ENCODE measurements at places on chromosomes 4 and X. TPM values are rescaled to one million over a fixed set of nuclear protein-coding genes. Genes with fewer than 3 reads are reported as not detected.
A peak's percentile ranks its signal among the peaks of the same experiment; 100 is the strongest.

GRCh38 chrX:34903316-34903715 is 39.3 kb upstream of the FAM47B start:
- peak; percentile 39 for DNase-seq

DNA sequence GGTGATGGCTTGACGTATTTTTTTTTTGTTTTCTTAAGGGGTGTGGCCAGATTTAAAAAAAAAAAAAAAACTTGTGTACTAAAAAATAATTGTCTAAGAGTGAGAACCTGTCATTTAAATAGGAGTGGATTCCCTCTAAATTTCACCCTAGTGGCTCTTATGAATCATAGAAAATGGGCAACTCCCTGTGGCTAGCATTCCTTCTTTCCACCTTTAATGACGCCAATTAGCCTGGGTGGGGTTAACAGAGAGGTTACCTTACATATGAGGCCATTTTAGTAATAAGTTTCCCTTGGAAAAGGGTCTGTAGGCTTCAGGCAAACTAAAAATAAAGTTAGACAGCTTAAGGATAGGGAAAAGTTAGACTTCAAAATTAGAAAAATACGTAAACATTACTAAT is 223.5 kb upstream of the FAM241A start:
- no peak for DNase-seq

GRCh38 chr4:2908686-2909085 is 54.5 kb downstream of the NOP14 start:
- no peak for DNase-seq

DNA sequence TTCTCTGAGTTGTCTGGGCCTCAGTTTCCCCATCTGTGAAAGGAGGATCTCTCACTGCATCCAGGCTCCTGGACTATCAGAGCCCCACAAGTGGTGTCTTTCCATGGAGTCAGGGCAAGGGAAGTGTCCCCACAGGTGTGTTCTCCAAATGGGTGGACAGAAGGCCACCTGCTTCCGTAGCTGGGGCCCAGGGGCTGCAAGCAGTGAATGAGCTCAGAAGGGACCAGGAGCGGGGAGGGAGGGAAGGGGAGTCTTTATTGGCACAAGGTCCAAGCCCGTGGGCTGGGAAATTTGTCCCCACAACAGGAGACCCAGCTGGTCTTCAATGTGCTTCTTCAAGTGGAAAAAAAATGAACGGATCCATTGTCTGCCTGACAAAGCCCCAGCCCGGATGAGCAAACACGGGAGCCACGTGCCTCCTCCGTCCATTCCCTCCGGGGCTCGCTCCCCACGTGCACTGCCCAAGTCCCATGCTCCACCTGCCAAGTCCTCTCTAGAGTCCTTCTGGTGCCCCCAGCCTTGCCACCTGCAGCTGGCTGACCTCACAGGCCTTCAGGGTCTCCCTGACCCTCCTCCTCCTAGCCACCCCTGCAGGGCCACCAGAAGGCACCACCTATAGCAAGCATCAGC is 72.0 kb downstream of the JAKMIP1 start:
- DNase-seq = no peak

DNA sequence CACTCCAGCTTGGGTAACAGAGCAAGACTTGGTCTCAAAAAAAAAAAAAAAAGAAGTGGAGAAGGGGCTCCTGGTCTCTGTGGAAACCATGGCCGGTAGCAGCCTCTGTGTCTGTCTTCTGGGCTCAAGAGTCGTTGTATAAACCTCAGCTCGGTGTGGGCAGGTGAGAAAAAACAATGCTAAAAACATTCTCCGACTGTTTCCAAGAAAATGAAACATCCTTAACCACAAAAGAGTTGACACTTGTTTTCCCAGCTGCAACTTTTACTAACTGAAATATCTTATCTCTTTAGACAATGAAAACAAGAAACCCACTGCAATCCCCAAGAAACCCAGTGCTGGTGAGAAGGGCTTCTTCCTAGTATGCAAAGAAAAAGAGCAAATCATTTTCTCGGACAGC is 26.2 kb downstream of the CD99 start:
- no peak for DNase-seq

Gene NAA11
- not detected for total RNA-seq

Gene UGT2A3
- total RNA-seq = not detected

Gene ADGRL3
- not detected for total RNA-seq

- no peak for DNase-seq
These were observed 63.9 kb upstream of the TRIM2 start for GRCh38 chr4:153140294-153140693.

DNA sequence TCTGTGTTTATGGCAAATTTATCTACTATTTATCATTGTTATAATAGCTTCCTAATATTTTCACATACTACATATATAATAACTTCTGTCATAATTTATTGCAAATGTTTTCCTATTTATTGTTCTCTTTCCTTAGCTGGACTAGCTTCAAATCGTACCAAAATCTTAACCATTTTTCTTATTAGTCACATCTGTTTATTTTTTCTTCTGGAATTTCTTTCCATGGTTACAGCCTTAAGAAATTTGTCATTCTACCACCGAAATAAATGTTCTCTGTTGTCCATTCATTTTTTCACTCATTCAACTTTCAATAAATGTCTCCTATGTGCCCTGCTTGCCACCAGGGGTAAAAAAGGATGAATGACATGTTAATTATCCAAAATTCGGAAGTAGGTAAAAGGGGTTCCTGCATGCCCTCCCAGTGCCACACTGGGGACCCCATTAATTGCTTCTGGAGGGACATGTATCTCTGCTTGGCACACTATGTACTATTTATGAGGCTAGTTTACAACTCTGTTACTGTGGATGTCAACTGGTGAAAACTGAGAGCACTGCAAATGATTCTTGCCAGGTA is 182.1 kb downstream of the SH3KBP1 start:
- DNase-seq = peak; percentile 51

DNA sequence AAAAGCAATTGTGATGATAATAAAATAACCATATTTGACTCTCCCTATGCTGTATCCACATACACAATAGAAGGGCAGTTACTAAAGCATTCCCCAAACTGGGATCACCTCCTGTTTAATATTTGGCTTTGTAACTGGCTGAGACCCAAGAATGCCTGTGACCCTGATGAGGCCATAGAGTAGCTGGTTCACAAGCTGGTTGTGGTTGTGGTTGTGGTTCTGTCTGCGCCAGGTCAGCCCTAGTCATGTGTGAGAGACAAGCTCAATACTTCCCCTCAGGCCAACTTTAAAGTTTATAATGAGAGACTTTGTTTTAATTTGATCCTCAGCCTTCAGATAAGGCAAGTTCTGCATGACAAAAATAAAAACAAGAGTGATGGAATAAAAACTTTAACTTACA is 209.9 kb downstream of the PARM1 start:
- DNase-seq = peak; percentile 11

DNA sequence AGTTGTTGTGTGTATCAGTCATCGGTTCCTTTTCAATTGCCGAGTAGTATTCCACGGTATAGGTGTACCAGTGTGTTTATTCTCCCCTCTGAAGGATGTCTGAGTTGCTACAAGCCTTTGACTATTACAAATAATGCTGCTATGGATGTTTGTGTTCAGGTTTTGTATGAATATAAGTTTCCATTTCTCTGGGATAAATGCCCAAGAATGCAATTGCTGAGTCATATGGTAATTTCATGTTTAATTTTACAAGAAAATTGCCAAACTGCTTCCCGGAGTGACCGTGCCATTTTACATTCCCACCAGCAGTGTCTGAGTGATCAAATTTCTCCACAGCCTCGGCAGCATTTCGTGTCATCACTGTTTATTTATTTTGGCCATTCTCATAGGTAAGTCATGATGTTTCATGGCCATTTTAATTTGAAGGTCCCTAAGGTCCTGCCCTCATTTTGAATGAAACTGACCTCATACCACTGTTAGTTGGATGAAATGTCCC is 73.9 kb downstream of the IRF2 start:
- DNase-seq = peak; percentile 89

- no peak for DNase-seq
These were observed 19.0 kb downstream of the SPRY1 start for GRCh38 chr4:123415576-123415975.

DNA sequence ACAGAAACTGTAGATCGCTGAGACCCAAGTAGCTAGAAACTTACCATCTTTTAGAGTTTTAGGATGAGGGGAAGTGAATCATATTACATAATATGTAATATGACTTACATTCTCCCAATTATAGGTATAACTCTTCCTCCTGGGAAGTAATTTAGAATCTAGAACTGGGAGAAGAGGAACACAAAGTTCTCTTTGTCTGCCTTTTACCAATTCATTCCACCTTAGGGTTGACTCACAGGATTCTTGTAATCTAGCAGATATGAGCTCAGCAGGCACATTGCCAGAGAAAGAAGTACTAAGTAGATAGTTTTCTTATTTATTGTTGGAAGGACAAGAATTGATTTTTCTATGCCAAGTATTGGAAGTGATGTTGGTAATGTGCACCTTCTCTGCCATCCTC is 58.0 kb upstream of the CCSER1 start:
- no peak for DNase-seq

DNA sequence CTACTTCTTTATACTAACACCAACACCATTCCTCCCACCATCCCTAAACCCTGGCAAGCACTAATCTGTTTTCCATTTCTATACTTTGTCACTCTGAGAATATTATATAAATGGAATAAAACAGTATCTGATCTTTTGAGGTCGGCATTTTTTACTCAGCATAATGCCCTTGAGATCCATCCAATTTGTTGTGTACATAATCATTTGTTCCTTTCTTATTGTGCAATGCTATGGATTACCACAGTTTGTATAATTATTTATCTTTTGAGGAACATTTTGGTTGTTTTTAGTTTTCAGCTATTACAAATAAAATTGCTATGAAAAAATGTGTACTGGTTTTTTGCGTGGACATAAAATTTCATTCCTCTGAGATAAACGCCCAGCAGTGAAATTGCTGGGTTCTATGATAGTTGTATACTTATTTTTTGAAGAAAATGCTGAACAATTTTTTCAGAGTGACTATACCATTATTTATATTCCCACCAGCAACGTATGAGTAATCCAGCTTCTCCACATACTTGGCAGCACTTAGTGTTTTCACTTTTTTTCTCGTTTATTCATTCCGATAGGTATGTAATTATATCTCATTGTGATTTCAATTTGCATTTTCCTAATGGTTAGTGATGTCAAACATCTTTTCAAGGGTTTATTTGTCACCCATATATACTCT is 154.3 kb upstream of the DCAF8L1 start:
- no peak for DNase-seq

GRCh38 chr4:186942758-186943377 is 219.2 kb upstream of the FAT1 start:
- no peak for DNase-seq

DNA sequence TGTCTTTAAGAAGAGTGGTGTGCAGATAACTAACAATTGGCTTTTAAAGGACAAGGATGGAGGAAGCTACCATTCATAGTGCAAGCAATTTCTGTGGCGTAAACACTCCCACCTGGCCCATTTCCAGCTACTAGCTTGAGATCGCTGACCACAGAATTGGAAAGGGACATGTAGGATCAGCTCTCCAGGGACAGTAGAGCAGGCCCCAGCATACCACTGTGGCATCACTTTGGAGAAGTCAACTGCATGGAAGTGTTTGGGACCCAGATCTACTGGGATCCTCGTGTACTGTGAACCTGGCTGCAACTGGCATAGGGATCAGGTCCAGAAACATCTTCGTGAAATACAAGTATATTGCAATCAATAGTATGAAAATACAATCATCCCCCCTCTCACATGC is 515.0 kb downstream of the INPP4B start:
- peak; percentile 38 for DNase-seq

DNA sequence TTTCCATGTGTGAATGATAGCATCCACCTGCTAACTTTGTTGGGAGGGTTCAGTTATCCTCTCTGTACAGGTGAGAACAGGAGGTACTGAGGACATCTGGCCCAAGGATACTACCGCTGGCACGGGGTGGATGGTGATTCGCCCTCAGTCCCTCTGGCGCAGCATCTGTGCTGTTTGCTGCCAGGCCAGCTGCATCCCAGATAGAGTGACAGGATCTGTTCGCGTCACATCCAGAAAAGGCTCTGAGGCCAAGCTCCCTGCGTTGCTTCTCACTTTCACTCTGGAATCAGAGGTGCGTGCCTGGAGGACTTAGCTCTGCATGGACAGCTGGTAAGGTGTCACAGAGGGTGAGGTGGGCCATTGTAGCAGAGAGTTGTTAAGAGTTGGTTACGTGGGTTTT is 95.4 kb downstream of the TBL1X start:
- DNase-seq = no peak

Gene ITM2A
- total RNA-seq = not detected

DNA sequence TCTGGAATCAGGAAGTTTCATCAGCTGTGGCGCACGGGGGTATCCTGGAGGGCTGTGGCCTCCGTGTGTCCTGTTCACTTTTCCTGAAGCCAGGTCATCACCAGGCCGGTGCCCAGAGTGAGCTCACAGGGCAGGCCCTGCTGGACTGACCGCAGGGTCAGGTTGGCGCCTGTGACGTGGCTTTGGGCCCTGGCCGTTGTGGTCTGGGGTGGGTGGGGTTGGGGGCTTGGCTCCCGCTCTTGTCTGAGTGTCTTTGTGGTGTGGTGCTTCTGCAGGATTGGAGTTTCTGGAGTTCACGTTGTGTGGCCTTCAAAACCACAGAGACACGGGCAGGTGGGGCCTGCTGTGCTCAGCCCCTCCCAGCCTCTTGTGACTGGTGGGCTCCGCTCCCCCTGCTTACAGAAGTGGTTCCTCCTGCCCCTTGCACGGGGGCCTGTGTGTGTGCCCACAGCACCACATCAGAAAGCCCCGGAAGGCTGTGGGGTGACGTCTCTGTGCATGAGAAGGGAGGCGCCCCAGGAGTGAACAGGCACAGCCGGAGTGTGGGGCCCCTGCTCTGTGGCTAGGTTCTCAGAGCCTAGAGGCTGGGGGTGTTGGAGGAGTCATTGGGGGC is 9.5 kb downstream of the RGS12 start:
- no peak for DNase-seq

- DNase-seq = no peak
These were observed 10.0 kb downstream of the SLC2A9 start for GRCh38 chr4:10011277-10011676.

DNA sequence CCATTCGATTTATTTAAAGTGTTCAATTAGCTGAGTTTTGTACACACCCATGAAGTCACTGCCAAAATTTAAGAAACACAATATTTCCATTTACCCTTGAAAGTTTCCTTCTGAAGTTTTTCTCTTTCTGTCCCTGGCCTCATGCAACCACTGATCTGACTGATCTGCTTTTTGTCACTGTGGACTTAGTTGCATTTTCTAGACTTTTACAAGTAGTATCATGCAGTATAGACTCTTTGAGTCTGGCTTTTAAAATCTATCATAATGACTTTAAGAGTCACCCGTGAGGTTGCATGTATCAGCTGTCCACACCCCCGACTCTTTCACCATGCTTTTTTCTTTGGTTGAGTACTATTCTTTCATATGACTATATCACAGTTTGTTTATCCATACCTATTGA is 29.0 kb upstream of the PDLIM3 start:
- DNase-seq = no peak

- DNase-seq = peak; percentile 37
These were observed 144.8 kb downstream of the FRYL start for GRCh38 chr4:48635310-48635709.

Gene ENPEP
- total RNA-seq = not detected

DNA sequence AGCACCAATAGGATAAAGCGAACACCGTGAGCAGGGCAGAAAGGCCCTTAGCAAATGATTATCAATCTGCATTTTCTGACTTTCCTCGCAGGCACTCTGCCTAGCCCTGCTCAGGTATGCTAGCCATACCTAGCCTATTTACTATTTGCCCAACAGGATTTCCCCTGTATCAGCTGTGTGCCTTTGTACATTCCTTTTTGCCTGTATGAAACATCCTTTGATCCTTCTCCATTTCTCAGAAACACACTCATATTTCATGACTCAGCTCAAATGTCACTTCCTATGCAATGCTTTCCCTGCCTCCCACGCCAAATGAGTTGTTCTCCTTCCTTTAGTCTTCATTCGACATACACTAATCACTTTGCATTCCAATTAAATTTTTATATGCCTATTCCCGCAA is 37.2 kb downstream of the PCDH7 start:
- DNase-seq = peak; percentile 65
